Neuronal stem cell (in vitro differentiated cells): ENCODE measurements at places on chromosomes 16 and 17.

- no peak for DNase-seq
Observed at GRCh38 chr17:44258811-44259351, 9.1 kb downstream of the SLC4A1 start.

GRCh38 chr17:79400989-79401703, 209.7 kb downstream of the RBFOX3 start:
- peak; percentile 67 for DNase-seq

DNA sequence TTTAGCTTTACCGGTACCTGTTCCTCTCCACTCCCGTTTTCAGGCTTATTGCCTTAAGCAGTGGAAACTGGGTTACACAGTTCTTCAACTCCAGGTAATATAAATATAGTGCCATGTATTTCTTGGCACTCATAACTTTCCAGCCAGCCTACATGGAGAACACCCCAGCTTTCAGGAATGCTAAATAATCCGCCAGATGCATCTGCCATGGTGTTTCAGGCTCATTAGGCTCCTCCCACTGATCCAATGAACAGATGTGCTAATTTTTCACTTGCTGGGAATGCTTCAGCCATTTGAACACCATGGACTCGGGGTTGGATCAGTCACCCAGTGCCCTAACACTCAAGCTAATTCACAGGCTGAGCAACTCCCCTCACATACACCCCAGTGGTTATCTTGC, 4.6 kb downstream of the ANKFN1 start:
- DNase-seq = no peak

DNA sequence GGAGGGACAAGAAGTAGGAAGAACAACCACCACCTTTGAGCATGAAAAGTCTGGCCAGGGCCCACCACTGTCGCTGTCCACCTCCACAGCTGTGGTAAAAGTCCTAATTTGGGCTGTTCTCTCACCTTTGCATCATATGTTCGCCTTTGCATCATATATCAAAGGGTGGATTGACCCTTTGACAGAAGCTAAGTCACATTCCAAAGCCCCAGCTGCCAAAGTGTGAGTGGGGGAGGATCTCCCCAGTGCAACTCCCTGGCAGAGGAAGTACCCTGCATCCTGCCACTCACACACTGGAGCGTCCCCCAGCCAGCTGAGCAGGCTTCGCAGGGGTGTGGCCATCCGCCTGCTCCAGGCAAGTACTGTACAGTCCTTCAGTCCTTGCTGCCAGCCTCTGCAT, 12.7 kb upstream of the SPECC1 start:
- no peak for DNase-seq

GRCh38 chr17:31508288-31509094, 117.0 kb downstream of the RAB11FIP4 start:
- DNase-seq = no peak
